ENCODE measurements at places on chromosomes 6 and 20.

- DNase-seq = no peak
Measured at GRCh38 chr6:130971504-130971903, 91.5 kb downstream of the EPB41L2 start.

- DNase-seq = no peak
Measured at GRCh38 chr6:85451565-85452306, 1.9 kb downstream of the NT5E start.

GRCh38 chr20:50385733-50386640, 124.2 kb upstream of the PTPN1 start:
- no peak for DNase-seq

DNA sequence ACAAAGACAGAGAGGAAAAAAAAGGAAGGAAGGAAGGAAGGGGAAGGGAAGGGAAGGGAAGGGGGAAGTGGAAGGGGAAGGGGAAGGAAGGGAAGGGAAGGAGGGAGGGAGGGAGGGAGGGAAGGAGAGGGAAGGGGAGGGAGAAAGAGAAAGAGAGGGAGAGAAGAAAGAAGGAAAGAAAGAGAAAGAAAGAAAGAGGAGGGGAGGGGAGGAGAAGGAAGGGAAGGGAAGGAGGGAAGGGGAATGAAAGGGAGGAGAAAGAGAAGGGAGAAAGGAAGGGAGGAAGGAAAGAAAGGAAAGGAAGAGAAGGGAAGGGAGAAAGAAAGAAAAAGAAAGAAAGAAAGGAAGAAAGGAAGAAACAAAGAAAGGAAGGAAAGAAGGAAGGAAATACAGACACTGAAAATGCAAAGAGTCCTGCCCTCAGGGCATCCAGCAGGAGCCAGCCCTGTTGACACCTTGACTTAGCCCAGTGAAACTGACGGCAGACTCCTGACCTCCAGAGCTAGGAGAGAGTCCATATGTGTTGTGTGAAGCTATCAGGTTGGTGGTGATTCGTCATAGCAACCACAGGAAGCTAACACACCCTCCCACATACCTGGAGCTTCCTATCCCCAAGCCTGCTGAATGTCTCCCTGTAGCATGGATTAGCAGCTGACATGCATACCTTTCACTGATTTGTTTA, 58.7 kb upstream of the SULF2 start:
- DNase-seq = peak; percentile 47

- DNase-seq = no peak
Measured at GRCh38 chr20:44011251-44011940, 96.7 kb downstream of the TOX2 start.

GRCh38 chr20:2178318-2179232, 76.9 kb downstream of the STK35 start:
- DNase-seq = no peak

DNA sequence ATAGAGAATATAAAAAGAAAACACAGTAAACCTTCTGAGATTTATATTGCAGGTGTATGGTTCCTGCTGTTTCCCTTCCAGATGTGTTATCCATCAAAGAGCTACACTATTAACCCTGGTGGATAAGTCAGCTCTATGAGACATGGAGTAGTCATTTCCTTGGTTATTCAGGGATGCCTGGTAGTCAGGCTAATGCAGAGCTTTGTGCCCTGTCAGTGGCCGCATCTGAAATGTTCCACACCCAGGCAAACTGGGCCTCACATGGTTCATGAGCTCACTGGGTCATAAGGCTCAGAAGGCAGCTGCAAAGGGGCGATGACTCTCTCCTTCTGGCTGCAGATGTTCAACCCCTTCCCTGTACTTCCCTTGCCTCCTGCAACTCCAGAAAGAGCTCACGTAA, 473.6 kb downstream of the EPHA7 start:
- DNase-seq = no peak

- DNase-seq = no peak
Measured at GRCh38 chr20:56625837-56626236, 3.3 kb upstream of the TFAP2C start.

- no peak for DNase-seq
Measured at GRCh38 chr20:40493549-40493948, 195.5 kb downstream of the MAFB start.

GRCh38 chr6:168937054-168937453, 316.6 kb downstream of the THBS2 start:
- no peak for DNase-seq

DNA sequence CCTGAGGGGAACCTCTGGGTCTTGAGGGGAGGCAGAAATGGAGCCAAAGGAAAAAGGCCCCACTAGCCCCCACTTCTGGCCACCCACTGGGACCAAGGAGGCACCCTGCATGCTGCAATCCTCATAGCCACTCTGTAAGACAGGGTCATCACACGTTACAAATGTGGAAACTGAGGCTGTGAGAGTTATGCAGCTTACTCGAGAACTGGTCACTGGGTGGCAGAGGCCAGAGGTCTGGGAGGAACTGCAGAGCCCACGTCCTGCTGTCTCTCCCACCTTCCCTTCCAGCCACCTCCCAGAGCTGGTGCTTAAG, 18.1 kb downstream of the LEMD2 start:
- no peak for DNase-seq

GRCh38 chr6:33983109-33983716, 162.7 kb downstream of the GRM4 start:
- DNase-seq = no peak

DNA sequence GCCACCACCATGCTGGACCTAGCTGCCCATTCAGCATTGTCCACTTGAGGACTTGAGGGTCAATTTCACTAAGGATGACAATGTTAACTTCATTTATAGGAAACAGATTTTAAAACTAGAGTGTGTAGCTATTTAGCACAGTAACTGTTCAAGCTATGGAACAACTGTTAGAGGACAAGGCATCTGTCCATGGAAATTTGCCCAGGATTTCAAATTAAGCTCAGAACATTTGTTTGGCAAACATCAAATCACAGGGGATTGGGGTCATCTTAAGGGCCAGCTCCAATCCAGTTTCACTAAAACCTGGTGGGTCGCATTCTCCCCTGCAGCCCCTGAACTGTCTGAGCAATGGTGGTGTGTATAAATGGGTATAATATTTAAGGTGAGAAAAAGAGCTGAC, 35.1 kb downstream of the PM20D2 start:
- DNase-seq = no peak

GRCh38 chr6:167501831-167502385, 177.0 kb downstream of the TTLL2 start:
- DNase-seq = no peak

GRCh38 chr6:1630212-1630770, 20.6 kb downstream of the FOXC1 start:
- DNase-seq = no peak

GRCh38 chr20:49899541-49900383, 15.6 kb downstream of the SPATA2 start:
- no peak for DNase-seq

DNA sequence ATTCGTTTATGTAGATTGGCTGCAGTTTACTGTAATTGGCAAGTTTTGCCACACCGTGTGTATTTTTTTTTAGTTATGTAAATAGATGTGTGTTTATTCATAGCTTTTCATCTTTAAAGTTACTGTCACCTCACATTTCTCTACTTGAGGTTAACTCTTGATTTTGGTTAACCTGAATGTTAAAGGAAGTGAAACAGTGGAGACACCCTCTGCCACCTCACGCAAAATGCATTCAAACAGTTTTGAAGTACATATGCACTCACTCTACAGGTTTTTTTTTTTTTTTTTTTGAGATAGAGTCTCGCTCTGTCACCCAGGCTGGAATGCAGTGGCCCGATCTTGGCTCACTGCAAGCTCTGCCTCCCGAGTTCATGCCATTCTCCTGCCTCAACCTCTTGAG, 17.7 kb downstream of the OR2A4 start:
- DNase-seq = no peak

DNA sequence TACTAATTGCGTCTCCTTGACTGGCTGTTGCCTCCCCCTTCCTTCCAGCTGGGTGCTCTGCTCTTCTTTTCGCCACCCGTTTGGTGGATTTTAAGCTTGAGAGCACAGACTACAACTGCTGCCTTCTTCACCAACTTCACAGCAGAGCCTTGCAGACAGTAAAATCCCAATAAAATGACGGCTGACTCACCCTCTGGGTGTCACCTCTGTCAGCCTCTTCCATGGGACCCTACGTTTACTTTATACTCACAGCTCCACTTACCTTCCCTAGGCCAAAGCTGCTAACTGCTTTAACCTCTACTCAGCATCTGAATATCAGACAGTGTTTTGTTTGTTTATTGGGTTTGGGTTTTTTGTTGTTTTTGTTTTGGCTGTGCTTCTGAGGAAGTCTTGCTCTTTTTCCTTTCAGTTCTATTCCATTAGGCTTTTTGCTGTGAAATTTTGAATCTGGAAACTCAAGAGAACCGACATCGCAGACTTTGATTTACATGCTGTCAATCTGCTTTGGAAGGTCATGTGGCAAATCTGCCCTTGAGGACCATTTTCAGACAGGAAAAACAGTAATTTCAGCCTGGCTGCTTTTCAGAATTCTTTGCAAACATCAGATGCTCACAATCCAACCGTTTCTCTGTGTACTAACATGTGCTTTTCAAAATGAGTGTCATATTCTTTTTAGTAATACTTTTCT, 2.4 kb downstream of the AGPAT4 start:
- DNase-seq = no peak

DNA sequence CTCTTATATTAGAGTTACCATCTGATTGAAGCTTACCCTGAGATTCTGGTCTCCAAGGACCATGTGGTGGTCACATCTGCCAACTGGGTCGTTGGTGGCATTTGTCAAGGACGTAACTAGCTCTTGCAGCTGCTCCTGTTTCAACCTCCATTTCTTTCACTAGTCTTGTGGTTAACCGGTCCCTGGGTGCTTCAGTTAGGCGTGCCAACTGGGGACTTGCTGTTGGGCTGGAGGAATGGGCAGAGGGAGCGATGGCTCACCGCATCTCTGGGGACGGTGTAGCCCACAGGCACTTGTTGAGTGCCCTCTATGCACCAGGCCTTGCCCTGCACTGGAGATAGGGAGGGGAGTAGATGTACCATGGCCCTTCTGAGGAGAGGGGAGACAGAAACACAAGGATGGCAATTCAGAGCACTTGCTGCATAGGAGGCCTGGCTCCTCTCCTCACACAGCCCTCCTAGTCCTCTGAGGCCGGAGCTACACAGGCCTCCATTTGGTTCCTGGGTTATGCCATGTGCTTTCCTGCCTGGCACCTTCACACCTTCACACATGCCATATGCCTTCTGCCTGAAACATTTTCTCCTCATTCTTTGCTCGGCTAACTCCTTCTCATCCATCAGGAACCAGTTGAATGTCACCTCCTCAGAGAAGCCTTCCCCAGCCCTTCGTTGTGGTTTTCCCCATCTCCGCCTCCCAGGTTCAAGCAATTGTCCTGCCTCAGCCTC, 20.0 kb upstream of the ASXL1 start:
- DNase-seq = no peak

DNA sequence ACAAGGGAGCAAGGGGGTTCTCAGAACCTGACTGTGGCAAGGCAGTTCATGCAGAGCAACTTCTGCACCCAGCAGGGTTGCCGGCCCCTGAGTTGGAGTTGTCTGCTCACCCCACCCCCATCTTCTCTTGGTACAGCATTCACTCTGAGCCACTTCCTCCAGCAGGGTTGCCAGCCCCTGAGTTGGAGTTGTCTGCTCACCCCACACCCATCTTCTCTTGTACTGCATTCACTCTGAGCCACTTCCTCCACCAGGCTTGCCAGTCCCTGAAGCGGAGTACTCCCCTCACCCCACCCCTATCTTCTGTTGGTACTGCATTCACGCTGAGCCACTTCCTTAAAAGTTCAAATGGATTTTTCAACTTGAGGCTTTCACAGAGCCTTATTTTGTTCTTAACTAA, 79.7 kb upstream of the SYNDIG1 start:
- DNase-seq = no peak

GRCh38 chr6:150719099-150719766, 119.5 kb downstream of the PLEKHG1 start:
- no peak for DNase-seq

- DNase-seq = no peak
Measured at GRCh38 chr6:133966654-133967329, 13.8 kb downstream of the TBPL1 start.

DNA sequence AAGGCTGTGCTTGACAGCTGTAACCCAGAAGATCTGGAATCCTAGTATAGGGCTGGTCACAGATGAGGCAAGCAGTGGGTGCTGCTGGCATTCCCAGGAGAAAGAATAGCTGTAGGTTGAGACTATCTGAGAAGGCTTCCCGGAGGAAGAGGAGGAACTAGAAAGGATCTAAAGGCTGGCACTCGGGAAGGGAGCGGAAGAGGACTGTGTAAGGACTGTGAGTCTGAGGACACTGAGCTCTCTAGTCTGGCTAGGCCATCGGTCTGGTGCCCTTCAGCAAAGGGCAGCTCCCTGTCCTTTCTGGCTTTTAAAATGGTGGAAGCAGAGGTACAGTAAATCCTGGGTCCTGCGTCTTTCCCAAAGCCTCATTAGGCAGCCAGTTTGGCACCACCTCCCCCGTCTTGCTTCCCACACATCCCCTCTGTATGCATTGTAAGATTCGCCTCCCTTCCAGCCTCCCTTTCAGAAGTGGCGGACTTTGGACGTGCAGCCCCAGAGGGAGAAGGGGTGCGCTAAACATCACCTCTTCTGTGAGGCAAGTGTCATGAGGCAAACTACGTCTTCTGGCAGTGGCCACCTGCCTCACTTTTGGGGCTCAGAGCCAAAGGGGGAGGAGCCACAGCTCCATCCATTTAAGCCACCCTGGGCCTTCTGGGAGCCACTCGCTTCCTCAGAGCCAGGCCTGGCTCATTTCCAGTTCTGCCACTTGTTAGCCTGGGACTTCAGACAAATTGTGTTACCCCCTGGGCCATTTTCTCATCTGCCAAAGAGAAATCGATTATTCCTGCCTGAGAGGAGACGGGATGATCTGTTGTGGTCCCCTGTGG, 8.6 kb downstream of the SNPH start:
- DNase-seq = no peak

DNA sequence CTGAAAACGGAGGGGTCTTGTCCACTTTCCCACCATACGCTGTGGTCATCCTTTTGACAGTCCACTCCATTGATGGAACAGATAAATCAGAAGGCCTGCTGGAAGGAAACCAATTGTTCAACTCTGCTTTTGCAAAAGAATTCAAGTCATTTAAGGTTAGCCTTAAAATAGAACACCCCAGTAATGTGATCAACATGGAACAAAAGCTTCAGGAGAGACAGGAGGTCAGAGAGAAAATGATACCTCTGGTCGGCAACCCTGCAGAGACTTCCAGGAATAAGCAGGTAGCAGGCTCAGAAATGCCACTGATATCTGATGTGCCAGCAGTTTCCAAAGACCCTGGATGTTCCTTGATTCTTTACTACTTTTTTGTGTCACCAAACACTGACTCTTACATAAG, 39.6 kb upstream of the SHLD1 start:
- no peak for DNase-seq

Measured in NT2/D1 (cell line).